ENCODE measurements at places on chromosomes 1 and 21.

- no peak for DNase-seq
These were observed 58.7 kb downstream of the IGSF21 start for GRCh38 chr1:18166341-18166740.

- no peak for DNase-seq
These were observed 14.0 kb downstream of the INKA2 start for GRCh38 chr1:111725192-111725591.

GRCh38 chr21:41605934-41606285 lies 98.0 kb upstream of the TMPRSS2 start:
- DNase-seq, result no peak

DNA sequence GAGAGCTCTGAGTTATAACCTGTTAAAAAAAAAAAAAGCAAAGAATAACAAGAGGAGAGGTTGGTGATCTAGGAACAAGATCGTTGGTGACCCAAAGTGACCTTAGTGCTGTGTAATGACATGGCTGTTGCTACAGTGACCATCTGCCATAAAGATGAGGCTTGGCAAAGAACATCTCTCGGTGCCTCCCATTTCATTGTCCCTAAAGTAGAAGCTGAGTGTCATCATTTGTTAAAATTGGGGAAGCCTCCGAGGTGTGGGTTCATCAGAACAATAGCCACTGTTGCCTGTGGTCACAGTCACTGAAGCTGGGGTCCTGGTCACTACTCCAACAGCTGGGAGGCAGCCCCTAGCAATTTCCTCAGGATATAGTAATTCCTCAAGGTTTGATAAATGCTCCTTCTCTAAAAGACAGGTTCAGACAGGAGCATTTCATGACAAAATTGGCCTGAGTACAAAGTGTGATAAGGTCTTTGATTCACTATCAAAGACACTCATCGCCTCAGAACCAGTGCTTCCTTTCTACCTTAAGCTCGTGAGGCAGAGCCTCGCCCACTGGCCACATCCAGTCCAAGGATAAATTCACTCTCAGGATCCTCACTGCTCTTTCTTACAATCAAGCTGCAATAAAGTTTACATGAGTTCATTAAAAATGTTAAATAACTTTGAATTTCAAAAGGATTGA lies 81.9 kb upstream of the RGS2 start:
- DNase-seq, result no peak

DNA sequence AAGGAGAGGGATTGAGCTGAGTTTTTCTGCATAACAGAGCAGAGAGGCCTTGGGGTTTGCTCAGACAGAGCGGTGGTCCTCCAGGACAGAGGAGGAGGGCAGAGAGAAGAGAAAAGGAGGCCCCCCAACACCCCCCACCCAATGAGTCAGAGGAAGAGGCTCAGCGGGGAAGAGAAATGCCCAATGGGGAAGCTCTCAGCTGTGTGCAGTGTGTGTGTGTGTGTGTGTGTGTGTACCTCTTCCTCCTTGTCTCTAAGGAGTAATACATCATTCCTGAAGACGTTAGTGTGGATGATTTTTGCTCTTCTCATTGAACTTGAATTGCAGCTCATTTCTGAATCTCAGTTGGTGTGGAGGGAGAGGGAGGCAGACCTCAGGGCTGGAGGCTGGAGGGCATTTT lies 8.7 kb downstream of the TMPRSS3 start:
- no peak for DNase-seq

- DNase-seq, result no peak
These were observed 1.5 kb upstream of the TTC24 start for GRCh38 chr1:156578055-156578454.

All from NCI-H2171 treated with DMSO at 0.1 percent for 48 hours (cell line).